ENCODE measurements at places on chromosomes 1 and 21. TPM values are rescaled to one million over a fixed set of nuclear protein-coding genes. Genes with fewer than 3 reads are reported as not detected.

GRCh38 chr1:226100436-226101391 is 38.2 kb downstream of the H3-3A start:
- no peak for DNase-seq

- no peak for DNase-seq
Observed at GRCh38 chr1:37449936-37450335, 24.4 kb upstream of the ZC3H12A start.

- DNase-seq, result no peak
Observed at GRCh38 chr21:34980423-34981115, 68.5 kb downstream of the RUNX1 start.

DNA sequence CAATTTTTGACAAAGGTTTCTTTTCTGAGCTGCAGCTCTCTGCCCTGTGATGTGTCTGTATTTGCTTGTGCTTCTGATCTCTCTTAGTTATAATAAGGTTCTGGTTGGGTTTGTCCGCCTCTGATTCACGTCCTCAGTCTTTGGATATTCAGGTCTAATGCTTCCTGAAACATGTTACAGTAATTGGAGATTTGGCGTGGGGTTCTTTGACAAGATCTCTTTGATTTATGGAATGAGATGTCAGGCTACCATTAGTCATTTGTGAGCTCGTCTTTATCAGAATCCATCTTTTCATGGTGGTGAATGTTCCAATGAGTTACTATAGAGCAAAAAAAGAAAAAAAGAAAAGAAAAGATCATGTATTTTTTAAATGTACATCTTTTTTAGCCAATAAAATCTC is 62.5 kb downstream of the BACE2 start:
- no peak for DNase-seq

- no peak for DNase-seq
Observed at GRCh38 chr1:87652176-87652575, 323.5 kb downstream of the LMO4 start.

DNA sequence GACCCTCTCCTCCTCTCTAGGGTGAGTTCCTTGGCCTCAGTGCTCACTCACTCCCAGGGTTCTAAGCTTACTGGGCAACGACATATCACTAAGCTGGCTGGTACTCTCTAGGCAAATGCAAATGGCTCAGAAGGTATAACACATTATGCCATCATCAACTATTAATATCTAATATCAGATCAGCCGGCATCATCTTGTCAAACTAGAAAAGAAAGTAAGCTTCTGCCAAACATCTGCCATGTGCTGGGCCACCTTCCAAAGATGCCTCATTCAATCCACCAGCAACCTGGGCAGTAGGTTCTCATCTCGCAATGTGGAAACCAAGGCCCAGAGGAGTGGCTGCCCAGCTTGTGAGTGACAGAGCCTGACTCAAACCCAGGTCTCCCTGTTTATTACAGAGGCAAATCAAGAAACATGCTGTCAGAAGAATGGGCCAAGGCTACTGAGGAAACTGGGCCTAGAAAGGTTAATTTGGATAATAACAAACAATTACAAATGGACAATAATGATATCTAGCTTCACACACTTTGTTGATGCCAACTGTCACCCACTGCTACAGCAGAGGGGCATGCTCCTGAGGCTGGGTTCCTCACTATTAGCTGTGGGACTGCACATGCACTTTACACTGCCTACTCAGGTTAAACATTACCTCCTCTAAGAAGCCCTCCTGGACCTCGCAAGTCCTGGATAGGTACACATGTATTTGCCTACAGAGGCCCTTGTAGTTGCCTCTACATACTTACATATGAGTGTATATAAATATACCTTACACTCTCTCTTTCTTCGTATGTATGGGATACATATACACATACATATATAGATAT is 183.3 kb upstream of the JUN start:
- DNase-seq, result no peak

L1TD1 gene
- total RNA-seq, result not detected

CELA2B gene
- not detected for total RNA-seq

ACTN2 gene
- total RNA-seq, result not detected

PLA2G5 gene
- not detected for total RNA-seq

Data from H4 (cell line).